ENCODE measurements at places on chromosomes 1 and 21. TPM values are rescaled to one million over a fixed set of nuclear protein-coding genes. Genes with fewer than 3 reads are reported as not detected.

ALX3 gene
- not detected for total RNA-seq

PTPN7 gene
- total RNA-seq: 48.7 TPM

RASSF5 gene
- total RNA-seq: 7.4 TPM

OR2L5 gene
- total RNA-seq: not detected

NPHS2 gene
- not detected for total RNA-seq

AVPR1B gene
- not detected for total RNA-seq

CLDN17 gene
- total RNA-seq: not detected

C1orf232 gene
- total RNA-seq: not detected

CNTN2 gene
- 0.18 TPM for total RNA-seq

MAP3K7CL gene
- 5.9 TPM for total RNA-seq

USH2A gene
- total RNA-seq: not detected

RGS8 gene
- total RNA-seq: not detected

C1orf210 gene
- total RNA-seq: 4.1 TPM
